CD4-positive, alpha-beta memory T cell (primary cell): ENCODE measurements at places on chromosomes 7 and 10. TPM values are rescaled to one million over a fixed set of nuclear protein-coding genes. Genes with fewer than 3 reads are reported as not detected.

GRCh38 chr10:92734301-92734700 lies 44.5 kb downstream of the HHEX start:
- no peaks in the 10 kb centered on the region for H3K4me1 ChIP-seq
- no peak for DNase-seq
- no peak overlapping the region for H3K27ac ChIP-seq
- H3K4me3 ChIP-seq, result no peak overlapping the region
- no peaks in the 10 kb centered on the region for H3K36me3 ChIP-seq
- no peaks in the 10 kb centered on the region for H3K27me3 ChIP-seq

- no peaks in the 10 kb centered on the region for H3K27me3 ChIP-seq
- H3K36me3 ChIP-seq, result no peaks in the 10 kb centered on the region
- no peak for DNase-seq
- H3K27ac ChIP-seq, result no peak overlapping the region
- peaks cover 76% of the 10 kb centered on the region for H3K4me1 ChIP-seq
These were observed 65.5 kb downstream of the OSBPL3 start for GRCh38 chr7:24914465-24914859.

DNA sequence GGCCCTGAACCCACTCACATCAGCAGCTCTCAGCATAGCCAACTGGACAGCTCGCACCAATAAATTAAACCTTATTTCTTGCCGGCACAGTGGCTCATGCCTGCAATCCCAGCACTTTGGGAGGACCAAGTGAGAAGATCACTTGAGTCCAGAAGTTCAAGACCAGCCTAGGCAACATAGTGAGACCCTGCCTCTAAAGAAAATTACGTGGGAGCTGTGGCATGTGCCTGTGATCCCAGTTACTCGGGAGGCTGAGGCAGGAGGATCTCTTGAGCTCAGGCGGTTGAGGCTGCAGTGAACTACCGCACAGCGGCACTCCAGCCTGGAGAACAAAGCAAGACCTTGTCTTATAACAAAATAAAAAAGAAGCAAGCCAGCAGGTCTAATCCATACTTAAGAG lies 75.7 kb downstream of the SEPTIN14 start:
- H3K4me1 ChIP-seq, result no peaks in the 10 kb centered on the region
- H3K4me3 ChIP-seq, result no peak overlapping the region
- DNase-seq, result no peak
- no peak overlapping the region for H3K27ac ChIP-seq
- H3K27me3 ChIP-seq, result no peaks in the 10 kb centered on the region
- no peaks in the 10 kb centered on the region for H3K36me3 ChIP-seq

GRCh38 chr7:30988351-30989005 lies 24.7 kb downstream of the GHRHR start:
- peaks cover 4% of the 10 kb centered on the region for H3K4me1 ChIP-seq
- H3K27me3 ChIP-seq, result no peaks in the 10 kb centered on the region
- no peak for DNase-seq
- H3K4me3 ChIP-seq, result no peak overlapping the region
- H3K27ac ChIP-seq, result no peak overlapping the region

- no peaks in the 10 kb centered on the region for H3K27me3 ChIP-seq
- H3K27ac ChIP-seq, result no peak overlapping the region
- H3K4me1 ChIP-seq, result no peaks in the 10 kb centered on the region
- DNase-seq, result no peak
These were observed 108.9 kb upstream of the FAM3C start for GRCh38 chr7:121505021-121505420.

- peaks cover 20% of the 10 kb centered on the region for H3K27me3 ChIP-seq
- H3K27ac ChIP-seq, result no peak overlapping the region
- peaks cover 4% of the 10 kb centered on the region for H3K4me1 ChIP-seq
- no peak for DNase-seq
- H3K4me3 ChIP-seq, result no peak overlapping the region
These were observed 81.9 kb upstream of the PRKG1 start for GRCh38 chr10:50992356-50992901.

GRCh38 chr7:27680610-27681009 lies 17.9 kb upstream of the HIBADH start:
- H3K27ac ChIP-seq, result no peak overlapping the region
- no peaks in the 10 kb centered on the region for H3K27me3 ChIP-seq
- H3K4me3 ChIP-seq, result no peak overlapping the region
- no peaks in the 10 kb centered on the region for H3K4me1 ChIP-seq

GRCh38 chr10:71582019-71582418 lies 137.6 kb downstream of the C10orf105 start:
- no peaks in the 10 kb centered on the region for H3K27me3 ChIP-seq
- no peaks in the 10 kb centered on the region for H3K4me1 ChIP-seq
- no peak overlapping the region for H3K4me3 ChIP-seq
- H3K27ac ChIP-seq, result no peak overlapping the region
- DNase-seq, result no peak
- H3K36me3 ChIP-seq, result no peaks in the 10 kb centered on the region

GRCh38 chr7:128937647-128938543 lies at the start of gene IRF5:
TSS of gene IRF5 (plus strand) at chr7:128937927. CDS start at chr7:128942082, 4,155 bp downstream.
- H3K36me3 ChIP-seq, result no peaks in the 10 kb centered on the region
- H3K4me1 ChIP-seq, result peaks cover 44% of the 10 kb centered on the region
- peak within 1 kb of the TSS; percentile 49 for H3K4me3 ChIP-seq
- no peak for DNase-seq
- H3K27ac ChIP-seq, result peak within 1 kb of the TSS; percentile 60

DNA sequence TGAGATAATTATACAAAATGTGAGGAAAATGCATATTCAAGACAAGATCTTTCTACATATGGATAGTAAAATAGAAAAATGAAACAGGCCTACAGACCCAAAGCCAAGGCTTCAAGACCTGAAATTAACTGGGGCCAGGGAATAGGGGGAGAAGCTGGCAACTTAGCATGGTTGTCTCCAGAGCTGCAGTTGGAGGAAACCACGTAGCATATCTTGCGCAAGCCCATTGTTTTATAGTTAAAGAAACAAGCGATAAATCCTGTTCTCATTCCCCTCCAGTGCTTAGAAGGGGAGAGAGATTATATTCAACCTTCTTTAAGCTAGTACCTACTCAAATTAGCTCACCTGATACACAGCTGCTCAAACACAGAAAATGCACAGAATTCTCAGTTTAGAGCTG lies 197.1 kb downstream of the SORCS1 start:
- H3K36me3 ChIP-seq, result no peaks in the 10 kb centered on the region
- no peak overlapping the region for H3K27ac ChIP-seq
- H3K4me1 ChIP-seq, result no peaks in the 10 kb centered on the region
- H3K27me3 ChIP-seq, result no peaks in the 10 kb centered on the region
- no peak overlapping the region for H3K4me3 ChIP-seq

GRCh38 chr7:54955296-54955695 lies 63.5 kb upstream of the EGFR start:
- H3K27me3 ChIP-seq, result no peaks in the 10 kb centered on the region
- H3K36me3 ChIP-seq, result no peaks in the 10 kb centered on the region
- H3K27ac ChIP-seq, result no peak overlapping the region
- DNase-seq, result no peak

DNA sequence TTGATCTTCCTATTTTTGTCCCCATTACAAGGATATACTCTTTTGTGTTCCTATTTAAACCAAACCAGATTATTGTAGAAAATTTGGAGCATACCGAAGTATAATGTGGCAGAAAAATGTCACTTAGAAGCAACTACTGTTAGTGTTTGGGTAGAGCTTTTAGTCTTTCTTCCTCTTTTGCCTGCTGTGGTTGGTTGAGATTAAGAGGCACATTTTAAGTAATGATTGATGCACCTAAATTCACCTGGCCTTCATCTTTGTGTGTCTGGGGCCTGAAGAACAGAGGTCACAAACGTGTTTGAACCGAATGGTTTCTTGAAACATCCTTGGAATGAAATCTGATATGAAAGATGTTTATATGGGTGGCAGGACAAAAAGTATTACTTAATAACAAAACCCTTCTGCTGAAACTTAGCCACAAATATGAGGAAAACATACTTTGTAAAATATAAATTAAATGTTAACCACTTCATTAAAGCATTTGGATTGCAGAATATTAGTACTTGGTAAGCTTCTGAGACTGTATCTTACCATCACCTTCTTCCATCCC lies 2.6 kb downstream of the BPGM start:
- DNase-seq, result no peak
- H3K27ac ChIP-seq, result no peak overlapping the region
- no peaks in the 10 kb centered on the region for H3K27me3 ChIP-seq

DNA sequence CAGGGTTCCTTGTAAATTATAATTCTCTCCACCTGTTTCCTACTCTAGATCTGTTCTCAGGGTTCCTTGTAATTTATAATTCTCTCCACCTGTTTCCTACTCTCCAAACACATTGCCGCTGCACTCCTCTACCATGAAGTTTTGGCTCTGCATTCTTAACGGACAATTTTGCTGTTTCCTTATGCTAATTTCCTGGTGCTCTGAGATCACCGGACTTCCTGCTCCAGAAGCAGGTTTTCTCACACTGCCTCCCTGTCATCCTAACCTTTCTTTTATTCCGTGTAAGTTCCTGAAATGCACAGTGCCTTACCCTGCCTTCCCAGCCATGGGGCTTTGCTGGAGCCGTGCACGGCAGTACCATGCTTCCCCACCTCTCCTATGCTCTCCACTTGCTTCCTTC lies 256.8 kb downstream of the PLXNA4 start:
- no peaks in the 10 kb centered on the region for H3K36me3 ChIP-seq
- no peaks in the 10 kb centered on the region for H3K27me3 ChIP-seq
- H3K4me3 ChIP-seq, result no peak overlapping the region
- peaks cover 10% of the 10 kb centered on the region for H3K4me1 ChIP-seq

- no peak overlapping the region for H3K4me3 ChIP-seq
- H3K27me3 ChIP-seq, result no peaks in the 10 kb centered on the region
- DNase-seq, result no peak
- no peaks in the 10 kb centered on the region for H3K4me1 ChIP-seq
These were observed 150.4 kb downstream of the MAD1L1 start for GRCh38 chr7:2082139-2082998.

DNA sequence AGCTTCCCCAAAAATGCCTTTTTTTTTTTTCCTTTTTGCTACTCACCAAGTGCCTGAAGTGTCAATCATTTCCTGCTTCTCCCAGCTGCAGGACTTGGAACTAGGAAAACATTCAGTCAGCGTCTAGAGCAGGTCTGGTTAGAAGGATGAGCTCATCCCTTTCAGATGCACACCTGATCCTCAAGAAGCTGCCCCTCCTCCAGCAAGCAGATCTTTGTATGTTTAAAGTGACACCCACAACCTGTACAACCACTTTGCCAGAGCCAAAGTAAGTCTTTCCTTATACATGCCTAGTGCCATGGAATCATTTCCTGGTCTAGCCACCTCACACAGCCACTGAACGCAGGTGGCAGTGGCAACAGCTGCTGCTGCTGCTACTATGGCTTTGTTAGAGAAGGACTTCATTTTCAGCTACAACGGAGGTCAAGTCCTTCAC lies 10.4 kb upstream of the USP54 start:
- no peak overlapping the region for H3K27ac ChIP-seq
- no peaks in the 10 kb centered on the region for H3K36me3 ChIP-seq
- H3K4me1 ChIP-seq, result no peaks in the 10 kb centered on the region
- DNase-seq, result no peak
- no peak overlapping the region for H3K4me3 ChIP-seq

DNA sequence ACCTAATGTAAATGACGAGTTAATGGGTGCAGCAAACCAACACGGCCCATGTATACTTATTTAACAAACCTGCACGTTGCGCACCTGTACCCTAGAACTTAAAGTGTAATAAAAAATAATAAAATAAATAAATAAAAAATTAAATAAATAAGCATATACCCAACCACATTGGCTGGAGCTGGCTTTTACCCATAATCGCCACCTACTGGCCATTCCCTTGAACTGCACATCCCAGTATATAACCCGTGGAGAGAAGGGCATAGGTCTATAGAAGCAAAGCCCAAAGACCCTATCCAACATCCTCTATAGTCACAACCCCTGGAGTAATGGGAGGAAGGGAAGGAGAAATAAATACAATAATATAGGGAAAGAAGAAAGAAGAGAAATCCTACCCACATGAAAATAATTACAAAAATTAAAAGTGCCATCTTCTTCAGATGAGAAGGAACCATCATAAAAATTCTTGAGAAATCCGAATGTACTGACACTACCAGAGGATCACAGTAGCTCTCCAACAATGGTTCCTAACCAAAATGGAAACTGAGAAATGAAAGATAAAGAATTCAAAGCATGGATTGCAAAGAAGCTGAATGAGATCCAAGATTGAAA lies 65.6 kb downstream of the TWIST1 start:
- H3K4me1 ChIP-seq, result no peaks in the 10 kb centered on the region
- H3K27ac ChIP-seq, result no peak overlapping the region
- H3K36me3 ChIP-seq, result no peaks in the 10 kb centered on the region
- no peaks in the 10 kb centered on the region for H3K27me3 ChIP-seq
- no peak overlapping the region for H3K4me3 ChIP-seq
- peak; percentile 1 for DNase-seq

GRCh38 chr7:30252885-30253795 lies 31.3 kb upstream of the ZNRF2 start:
- H3K27me3 ChIP-seq, result no peaks in the 10 kb centered on the region
- H3K36me3 ChIP-seq, result no peaks in the 10 kb centered on the region
- H3K27ac ChIP-seq, result no peak overlapping the region
- no peak for DNase-seq
- H3K4me3 ChIP-seq, result no peak overlapping the region
- H3K4me1 ChIP-seq, result peaks cover 26% of the 10 kb centered on the region

DNA sequence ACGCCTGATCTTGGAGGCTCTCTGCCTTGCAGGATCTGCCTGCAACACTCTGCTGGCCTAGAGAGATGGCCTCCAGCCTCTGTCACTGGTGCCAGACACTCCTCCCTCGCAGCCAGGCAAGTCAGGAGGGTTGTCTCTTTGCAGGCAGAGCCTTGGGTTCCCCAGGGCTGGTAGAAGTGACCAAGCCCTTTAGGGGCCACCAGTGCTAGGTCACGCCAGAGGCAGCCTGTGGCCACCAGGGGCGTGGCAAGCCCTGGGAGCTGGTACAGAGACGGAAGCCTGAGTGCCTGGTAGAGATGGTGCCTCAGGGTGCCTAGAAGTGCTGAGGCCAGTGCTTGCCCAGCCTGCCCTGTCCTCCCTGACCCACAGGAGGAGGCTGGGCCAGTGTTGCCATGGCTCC lies 9.1 kb downstream of the ADCYAP1R1 start:
- H3K36me3 ChIP-seq, result no peaks in the 10 kb centered on the region
- H3K27ac ChIP-seq, result no peak overlapping the region
- no peaks in the 10 kb centered on the region for H3K4me1 ChIP-seq
- no peak for DNase-seq

GRCh38 chr7:29896685-29897411 lies 90.5 kb downstream of the WIPF3 start:
- no peaks in the 10 kb centered on the region for H3K27me3 ChIP-seq
- no peak for DNase-seq
- H3K27ac ChIP-seq, result no peak overlapping the region
- no peaks in the 10 kb centered on the region for H3K4me1 ChIP-seq
- no peaks in the 10 kb centered on the region for H3K36me3 ChIP-seq

DNA sequence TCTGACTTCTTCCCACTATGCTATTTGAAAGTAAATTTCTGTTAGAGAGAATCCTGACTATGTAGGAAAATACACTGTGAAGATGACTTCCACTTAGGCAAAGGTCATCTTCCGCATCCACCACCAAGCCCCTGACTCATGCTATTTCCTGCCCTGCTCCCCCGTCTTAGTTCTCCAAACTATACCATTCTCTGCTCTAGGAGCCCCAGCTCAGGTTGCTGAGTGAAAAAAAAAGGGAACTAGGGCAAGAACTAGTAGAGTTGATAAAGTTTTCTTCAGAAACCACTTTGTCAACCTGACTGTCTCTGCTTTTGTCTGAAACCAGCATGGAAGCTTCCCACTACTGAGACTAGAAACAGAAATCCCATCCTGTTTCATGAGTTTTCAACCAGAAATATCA lies 96.9 kb downstream of the EVX1 start:
- H3K27me3 ChIP-seq, result no peaks in the 10 kb centered on the region
- no peak overlapping the region for H3K27ac ChIP-seq
- H3K4me3 ChIP-seq, result no peak overlapping the region
- no peaks in the 10 kb centered on the region for H3K4me1 ChIP-seq
- no peaks in the 10 kb centered on the region for H3K36me3 ChIP-seq

Gene COL13A1
- not detected for total RNA-seq

Gene CDC14C
- total RNA-seq, result not detected

Gene PRLHR
- total RNA-seq, result not detected

Gene DNAH11
- 0.06 TPM for total RNA-seq

Gene SPAG6
- not detected for total RNA-seq

Gene FGFR2
- 0.58 TPM for total RNA-seq
